ENCODE measurements at places on chromosomes 3 and 15.

GRCh38 chr3:172355836-172356235 is 92.4 kb downstream of the GHSR start:
- DNase-seq: no peak

- no peak for DNase-seq
Observed at GRCh38 chr3:172515130-172515918, 7.9 kb downstream of the TNFSF10 start.

DNA sequence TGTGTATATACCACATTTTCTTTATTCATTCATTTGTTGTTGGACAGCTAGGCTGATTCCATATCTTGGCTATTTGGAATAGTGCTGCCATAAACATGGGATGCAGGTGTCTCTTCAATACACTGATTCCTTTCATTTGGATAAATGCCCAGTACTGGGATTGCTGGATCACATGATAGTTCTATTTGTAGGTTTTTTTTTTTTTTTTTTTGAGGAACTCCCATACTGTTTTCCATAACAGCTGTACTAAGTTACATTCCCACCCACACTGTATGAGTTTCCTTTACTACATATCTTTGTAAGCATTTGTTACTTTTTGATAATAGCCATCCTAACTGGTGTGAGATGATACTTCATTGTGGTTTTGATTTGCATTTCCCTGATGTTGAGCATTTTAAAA is 437.7 kb downstream of the DIPK2A start:
- DNase-seq: no peak

DNA sequence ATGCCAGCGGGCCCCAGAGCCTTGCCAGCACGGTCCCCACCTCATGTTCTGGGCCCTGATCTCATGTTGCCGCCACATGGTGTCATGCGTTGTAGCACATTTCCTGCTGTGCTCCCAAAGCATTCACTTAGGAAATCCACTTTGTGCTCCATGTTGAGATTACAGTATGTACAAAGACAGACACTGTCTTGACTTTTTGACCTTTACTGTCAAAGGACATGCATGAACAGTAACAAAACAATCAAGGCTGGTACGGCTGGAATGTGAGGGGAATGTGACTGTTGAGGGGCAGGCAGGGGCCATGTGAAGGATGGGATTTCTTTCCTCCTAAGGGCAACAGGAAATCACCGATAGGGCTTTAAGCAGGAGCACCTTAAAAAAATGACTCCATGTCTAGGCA is 53.3 kb upstream of the RPL32 start:
- no peak for DNase-seq

GRCh38 chr3:58520403-58521335 is 16.3 kb downstream of the ACOX2 start:
- no peak for DNase-seq

DNA sequence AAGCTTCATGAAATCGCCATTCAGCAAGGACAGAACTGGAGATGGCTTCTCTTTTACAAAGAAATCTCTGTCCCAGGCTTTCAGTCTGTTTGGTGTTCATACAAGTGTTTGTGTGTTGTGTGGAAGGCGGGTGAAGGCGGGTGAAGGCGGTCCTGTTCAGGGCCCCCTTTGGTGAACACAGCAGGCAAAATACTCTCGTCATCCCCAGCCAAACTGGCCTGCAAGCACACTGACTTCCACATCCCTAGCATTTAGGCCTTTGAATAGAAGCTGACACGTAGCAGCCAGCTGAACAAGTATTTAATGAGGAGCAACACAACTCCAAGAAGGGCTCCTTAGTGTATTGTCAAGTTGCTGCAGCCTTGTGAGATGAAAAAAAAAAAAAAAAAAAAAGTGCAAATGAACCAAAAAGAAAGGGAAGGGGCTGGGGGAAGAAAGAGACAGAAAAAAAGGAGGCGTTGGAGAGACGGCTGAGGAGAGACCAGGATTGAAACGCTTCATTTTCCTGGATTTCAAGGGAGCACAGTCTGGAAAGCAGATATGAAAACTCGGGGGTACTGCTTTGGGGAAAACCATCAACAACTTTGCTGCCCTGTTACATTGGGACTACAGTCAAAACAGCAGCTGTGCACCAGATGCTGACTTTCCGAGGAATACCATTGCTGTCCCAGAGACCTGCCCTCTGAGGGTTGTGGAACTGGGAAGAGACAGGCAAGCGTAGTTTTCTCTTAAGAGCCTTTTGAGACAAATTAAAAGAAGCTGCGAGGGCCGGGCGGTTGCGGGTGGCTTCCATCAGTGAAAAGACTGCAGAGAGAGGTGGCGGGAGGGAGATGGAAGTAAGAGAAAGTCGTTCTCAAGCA is 74.6 kb downstream of the TGFBR2 start:
- no peak for DNase-seq

DNA sequence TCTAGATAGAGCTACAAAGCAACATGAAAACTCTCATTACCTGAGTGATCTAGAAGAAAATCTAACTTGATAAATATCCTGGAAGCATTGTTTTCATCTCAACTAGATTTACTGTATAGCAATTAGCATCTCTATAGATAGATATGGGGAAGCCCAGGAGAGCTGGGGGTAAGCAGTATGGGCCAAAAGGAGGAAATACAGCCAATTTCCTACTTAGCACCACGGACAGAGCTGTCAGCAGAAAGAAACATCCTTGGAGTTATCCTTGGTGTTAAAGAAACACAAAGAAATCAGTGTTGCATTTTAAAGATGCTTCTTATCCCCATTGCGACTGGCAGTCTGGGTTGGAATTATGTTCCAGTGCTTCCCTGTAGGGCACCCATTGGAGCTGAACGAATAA is 126.2 kb downstream of the TIGIT start:
- no peak for DNase-seq

DNA sequence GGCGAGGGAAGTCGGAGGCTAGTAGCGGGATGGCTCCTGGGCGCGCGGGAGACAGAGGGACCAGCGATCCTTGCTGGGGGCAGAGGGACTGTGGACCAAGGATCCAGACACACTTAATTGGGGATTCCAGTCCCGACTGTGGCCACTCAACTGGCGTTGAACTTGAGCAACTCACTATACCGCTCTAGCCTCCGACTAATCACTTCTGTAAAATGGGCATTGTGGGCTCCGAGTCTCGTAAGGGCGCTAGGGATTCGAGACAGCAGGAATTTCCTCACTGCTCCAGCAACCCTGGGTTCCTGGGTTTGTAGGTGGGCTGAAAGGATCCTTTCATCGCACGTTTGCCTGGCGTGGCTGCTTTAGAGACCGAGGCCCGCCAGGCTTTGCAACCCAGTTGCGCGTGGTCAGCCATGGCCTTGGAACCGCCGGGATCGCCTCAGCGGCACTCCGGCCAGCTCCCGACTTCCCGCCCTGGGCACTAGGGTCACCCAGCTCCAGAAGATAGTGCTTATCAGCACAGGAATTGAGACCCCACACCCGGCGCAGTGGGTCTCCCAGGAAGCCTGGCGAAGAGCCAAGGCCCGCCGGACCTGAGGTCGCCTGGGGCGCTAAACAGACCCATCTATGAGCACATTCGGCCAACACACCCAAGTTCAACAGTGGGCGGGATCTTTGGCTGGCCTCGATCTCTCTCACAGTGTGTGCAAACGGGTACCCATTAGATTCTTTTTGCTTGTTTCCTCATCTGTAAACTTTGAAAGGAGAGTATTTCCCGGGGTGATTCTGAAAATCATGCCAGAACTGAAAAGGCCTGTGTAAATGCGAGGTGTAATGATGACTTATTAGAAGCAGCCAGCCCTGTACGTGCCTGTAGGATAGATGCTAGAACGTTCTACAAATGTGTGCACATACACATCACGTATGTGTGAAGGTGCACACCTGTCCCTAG is 9.9 kb downstream of the FOXL2 start:
- no peak for DNase-seq

- DNase-seq: no peak
Observed at GRCh38 chr3:8143186-8143585, 358.4 kb upstream of the LMCD1 start.

GRCh38 chr3:126777366-126777765 is 73.3 kb downstream of the CHCHD6 start:
- DNase-seq: no peak

DNA sequence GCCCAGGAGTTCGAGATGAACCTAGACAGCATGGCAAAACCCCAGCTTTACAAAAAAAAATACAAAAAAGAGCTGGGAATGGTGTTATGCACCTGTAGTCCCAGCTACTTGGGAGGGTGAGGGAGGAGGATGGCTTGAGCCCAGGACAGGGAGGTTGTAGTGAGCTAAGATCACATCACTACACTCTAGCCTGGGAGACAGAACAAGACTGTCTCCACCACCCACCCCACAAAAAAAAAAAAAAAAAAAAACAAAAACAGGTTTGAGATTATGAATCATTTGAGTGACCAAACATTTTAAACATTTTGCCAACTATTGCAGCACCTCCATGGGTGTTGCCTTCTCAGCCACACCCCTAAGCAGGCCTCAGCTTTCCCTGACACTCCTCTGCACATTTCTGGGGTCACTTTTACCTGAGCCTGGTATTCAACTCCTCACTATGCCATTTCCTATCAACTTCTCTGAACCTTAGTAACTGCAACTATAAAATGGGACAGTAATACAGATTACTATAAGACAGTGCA is 41.8 kb downstream of the IL5RA start:
- DNase-seq: no peak

GRCh38 chr15:78976691-78977090 is 31.8 kb upstream of the CTSH start:
- no peak for DNase-seq

All from D721Med (cell line).